ENCODE measurements at places on chromosomes 7 and 10.

DNA sequence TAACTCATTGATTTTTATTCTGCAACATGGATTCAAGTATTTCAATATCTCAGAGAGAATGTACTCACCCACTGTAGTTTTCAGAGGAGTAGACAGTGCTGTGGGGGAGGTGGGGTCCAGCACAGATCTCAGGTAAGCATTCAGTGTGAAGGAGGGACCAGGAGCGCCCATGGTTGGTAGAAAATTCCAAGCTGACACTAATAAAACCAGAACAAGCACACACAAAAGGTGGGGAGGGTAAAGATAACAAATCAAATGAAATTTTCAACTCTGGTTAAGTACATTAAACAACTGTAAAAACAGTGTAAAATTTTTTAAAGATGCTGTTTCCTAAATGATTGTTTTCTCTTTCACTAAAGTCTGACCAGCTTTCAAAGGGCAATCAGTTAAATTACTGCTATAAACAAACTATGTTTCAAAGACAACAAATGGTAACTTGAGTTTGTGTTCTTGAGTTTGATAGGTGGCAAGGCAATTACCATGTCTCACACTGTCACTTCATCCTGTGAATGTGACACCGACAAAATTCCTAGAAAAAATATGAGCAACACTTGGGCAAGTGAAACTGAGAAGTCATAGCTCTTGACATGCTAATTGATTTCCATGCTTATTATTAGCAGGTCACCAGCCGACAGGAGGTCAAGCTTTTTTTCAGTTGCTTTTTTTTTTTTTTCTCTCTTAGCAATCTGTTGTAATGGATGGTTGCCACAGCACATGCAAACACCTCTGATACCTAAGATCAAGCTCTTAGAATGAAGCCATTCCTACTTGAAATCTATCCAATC, 205.8 kb upstream of the SLC26A5 start:
- DNase-seq: no peak

GRCh38 chr7:111210996-111211395, 120.1 kb downstream of the LRRN3 start:
- DNase-seq: no peak

DNA sequence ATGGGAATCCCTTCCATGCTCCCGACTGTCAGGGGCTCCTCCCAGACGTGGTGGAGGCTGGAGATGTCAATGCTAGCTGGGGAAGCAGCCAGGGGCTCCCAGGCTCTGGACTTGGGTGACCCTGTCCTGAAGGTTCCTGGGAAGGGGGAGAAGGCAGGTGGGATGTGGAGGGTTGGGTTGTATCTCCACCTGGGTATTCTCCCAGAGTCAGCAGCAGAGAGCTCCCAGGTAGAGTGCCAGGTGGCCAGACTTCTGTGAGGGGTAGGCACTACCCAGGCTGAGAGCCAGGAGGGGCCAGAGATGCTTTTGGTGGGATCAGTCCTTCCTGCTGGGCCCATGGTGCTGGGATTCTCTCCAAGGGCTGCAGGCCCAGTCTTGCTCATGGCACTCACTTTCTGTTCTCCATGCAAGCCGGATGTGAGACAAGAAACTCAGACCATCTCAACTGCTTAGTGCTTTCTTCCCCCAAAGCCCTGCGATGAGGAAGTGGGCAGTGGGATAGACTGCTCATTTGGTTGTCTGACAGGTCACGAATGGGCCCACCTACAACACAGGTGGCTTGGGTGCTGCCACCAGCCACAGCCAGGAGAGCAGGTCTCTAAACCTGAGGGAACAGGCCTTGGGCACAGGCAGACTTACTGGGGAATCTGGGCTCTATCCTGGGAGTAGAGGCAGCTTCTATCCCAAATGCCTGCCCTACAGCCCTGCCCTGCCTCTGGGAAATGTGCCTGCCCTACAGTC, 52.5 kb upstream of the CAMK2B start:
- DNase-seq: no peak

- DNase-seq: no peak
Observed at GRCh38 chr10:21230219-21230618, 295.3 kb downstream of the SKIDA1 start.

DNA sequence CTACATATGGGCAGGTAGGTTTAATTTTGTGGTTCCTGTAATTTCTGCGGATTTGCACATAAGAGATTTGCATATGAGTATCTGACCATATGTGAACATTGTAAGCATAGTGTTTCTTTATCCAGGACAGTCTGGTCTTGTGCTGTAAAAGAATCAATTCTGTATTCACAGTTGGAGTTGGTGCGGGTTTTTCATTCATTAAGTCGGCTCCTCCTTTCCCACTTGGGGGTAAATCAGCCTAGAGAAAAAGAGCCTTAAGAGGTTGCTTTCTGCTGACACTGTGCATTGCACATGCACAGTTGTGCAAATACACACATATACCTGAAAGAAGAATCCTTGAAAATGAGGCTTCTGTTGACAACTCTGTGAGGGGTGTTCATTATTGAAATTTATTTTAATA, 6.1 kb upstream of the CYP26C1 start:
- no peak for DNase-seq

DNA sequence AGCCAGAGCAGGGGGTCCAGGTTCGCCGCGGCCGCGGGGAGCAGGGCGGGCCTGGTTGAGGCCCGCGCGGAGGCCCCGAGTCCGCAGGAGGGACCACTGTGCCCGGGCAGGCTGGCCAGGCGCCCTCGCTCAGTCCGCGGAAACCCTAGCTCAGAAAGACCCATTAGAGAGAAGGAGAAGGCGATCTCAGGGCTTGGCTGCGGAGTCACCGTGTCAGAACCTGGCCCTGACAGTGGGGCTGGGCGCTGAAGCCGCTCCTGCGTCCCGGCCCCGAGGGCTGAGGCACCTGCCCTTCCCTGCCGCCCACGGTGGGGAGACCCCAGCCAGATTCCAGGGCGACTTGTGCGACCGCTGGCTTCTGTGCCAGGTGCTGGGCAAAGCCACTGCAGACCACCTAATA, 14.2 kb upstream of the EGFR start:
- no peak for DNase-seq

DNA sequence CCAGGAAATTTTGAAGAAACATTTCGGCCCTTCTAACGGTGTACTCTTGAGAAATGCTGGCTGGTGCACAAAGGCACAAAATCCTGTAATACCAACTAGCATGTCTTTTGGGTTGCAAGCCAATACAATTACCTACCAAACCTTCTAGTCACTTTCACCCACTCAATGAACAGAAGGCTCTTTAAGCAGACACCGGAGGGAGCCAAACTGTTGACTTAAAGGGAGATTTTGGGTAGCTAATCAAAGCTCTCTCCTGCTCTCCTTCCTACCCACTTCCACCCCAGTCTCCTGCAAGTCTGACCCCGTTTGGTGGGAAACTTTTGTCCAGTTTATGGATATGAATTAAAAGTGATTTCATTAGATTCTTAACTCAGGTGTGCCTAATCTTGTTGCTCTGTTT, 24.0 kb downstream of the GRM3 start:
- no peak for DNase-seq

- DNase-seq: no peak
Observed at GRCh38 chr7:131300572-131301466, 26.9 kb upstream of the MKLN1 start.

GRCh38 chr7:19248115-19248514, 102.9 kb upstream of the FERD3L start:
- no peak for DNase-seq

GRCh38 chr10:102761981-102762380, 18.2 kb downstream of the WBP1L start:
- DNase-seq: no peak

- no peak for DNase-seq
Observed at GRCh38 chr10:15385552-15386455, 14.7 kb upstream of the FAM171A1 start.

DNA sequence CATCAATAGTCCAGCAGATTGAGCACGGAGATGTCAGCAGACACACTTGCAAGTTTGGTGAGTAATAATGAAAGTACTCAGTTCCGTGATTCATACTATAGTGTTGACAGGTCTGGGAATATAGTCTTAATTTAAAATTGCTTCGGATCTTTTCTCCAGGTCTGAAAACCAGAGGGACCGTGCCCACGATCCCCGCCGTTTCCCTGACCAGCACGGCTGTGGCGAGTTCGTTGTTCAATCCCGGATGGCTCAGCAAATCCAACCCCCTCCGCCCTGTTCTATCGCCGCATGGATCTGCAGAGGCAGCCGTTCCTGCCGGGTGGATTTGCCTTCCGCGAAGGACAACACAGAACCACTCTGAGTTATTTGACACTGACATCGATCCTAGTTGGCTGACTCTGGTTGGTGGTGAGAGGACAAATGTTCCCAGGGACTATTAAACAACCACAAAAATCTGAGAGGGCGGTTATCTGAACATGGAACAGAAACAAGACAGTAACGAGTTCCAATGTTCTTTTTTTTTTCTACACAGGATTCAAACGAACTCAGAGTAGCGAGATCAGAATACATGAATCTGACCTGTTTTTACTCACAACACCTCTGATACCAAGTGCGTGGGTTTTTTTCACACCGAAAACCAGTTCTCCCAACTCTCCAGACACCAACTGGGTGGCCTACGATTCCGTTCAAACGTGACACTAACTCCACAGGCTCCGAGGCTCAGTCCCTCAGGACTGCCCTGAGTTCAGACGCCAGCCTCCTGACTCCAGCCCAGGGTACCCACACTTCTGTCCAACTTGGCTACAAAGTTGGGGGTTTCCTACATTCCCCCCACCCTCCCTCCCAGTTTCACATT, 52.7 kb downstream of the RBM17 start:
- DNase-seq: no peak

- DNase-seq: no peak
Observed at GRCh38 chr10:125812128-125812750, 10.8 kb downstream of the UROS start.

DNA sequence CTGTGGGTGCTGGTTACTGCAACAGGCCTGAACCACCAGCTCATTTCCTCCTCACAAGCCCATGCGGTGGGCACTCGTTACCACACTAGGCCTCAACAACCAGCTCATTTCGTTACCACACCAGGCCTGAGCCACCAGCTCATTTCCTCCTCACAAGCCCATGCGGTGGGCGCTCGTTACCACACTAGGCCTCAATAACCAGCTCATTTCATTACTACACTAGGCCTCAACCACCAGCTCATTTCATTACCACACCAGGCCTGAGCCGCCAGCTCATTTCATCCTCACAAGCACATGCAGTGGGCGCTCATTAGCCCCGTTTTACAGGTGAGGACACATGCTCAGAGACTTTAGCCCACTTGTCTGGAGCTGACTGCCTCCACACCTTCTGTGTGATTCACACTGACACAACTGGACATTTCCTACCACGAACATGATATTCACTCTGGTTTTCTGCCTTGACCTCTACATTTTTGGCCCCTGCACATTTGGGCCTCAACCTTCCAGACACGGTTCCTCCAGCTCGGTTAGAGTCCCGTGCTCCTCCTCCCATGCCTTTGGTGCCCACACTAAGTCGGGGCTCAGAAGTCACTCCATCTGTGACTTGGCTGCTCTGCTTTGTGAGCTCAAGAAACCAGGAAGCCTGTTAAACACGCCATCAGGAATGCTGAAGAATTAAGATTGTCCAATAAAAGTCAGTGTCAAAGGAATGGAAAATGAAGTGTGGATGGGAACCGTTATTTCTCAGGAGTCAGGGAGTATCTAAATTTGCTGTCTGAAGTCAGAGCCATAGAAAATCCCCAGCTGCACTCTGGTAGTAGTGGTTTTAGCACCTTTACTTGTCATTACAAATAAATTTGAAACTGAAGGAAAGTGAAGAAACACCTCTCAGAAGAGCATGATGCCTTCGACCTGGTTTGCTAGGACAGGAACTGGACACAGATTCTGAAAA, 55.8 kb upstream of the LANCL2 start:
- DNase-seq: no peak

GRCh38 chr7:7567898-7568531, 1.3 kb downstream of the MIOS start:
- no peak for DNase-seq

DNA sequence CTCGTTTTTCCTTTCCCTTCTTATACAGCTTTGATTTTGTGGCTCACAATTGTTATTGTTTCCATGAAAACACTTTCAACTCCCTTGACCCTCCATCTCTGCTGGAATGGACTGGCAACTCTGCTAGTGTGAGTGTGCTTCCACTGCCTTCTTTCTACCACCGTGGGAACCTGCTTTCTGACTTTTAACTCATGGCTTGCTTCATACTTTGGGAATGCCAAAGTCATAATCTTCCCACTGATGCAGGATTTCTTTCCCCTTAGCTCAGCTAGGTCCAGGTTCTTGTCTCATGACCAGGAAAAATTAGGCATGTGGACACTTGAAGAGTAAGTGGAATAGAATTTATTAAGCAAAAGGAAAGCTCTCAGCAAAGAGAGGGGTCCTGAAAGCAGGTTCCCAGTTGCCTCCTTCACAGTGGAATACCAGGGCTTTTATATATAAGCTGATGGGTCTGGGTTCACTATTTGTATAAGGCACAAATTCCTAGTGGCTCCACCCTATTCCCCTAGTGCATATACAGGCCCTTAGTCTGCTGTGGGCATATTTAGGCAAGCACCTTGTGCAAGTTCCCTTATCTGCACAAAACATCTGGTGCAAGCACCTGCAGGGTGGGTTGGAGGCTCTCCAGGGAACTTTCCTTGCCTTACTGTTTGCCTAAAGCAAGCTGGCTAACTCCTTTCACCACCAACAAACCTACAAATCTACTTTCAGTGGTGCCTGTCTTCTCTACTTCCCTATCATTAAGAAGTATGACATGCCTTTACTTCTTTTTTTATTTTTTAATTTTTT, 119.5 kb downstream of the CFAP58 start:
- DNase-seq: no peak
